Hair follicular keratinocyte (primary cell): ENCODE measurements at places on chromosomes 6 and 20. TPM values are rescaled to one million over a fixed set of nuclear protein-coding genes. Genes with fewer than 3 reads are reported as not detected.

Gene GSTA5
- total RNA-seq = not detected in 2 replicates

Gene RHAG
- total RNA-seq = not detected in 2 replicates

Gene SLC26A8
- not detected in 2 replicates for total RNA-seq

Gene PNPLA1
- total RNA-seq = 0.16 TPM in 1 of 2 replicates, not detected in the other

Gene FKBP1C
- total RNA-seq = 0.08 and 0.39 TPM in 2 replicates

Gene ASXL1
- total RNA-seq = 11.8 and 13.0 TPM in 2 replicates

Gene RPS10
- 5,001 and 5,521 TPM in 2 replicates for total RNA-seq

Gene DPPA5
- total RNA-seq = not detected in 2 replicates

Gene WFDC12
- 0.70 TPM in 1 of 2 replicates, not detected in the other for total RNA-seq

Gene SYS1
- 18.9 and 20.5 TPM in 2 replicates for total RNA-seq

Gene TAGAP
- not detected in 2 replicates for total RNA-seq

Gene OLIG3
- not detected in 2 replicates for total RNA-seq
